Activated T-cell treated with anti-CD3 and anti-CD28 coated beads, Interleukin-2, amount 50 U/mL, for 72 hours (primary cell): ENCODE measurements at places on chromosomes 5 and 9.

DNA sequence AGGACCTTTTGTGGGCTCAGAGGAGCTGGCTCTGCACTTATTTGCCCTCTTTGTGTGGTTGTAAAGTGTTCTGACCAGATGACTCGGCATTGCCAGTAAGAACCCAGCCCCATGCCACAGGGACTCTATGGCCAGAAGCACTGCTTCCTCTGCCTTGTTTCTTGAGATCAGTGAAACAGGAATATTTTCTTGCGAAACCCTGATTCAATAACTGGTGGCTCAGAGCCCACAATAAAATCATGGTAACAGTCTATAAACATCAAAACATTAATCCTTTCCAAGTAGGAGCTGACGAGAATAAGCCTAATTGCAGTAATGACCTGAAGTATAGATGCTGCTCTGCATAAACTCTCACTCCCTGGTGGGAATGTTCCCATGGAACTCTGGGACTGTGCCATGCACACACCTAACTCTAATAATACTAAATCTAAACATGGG lies 344.3 kb downstream of the ZNF608 start:
- DNase-seq = no peak
- no peaks in the 10 kb centered on the region for H3K27me3 ChIP-seq
- no peak overlapping the region for H3K4me3 ChIP-seq
- H3K4me1 ChIP-seq = no peaks in the 10 kb centered on the region

GRCh38 chr9:81002242-81002641 lies 687.1 kb downstream of the TLE1 start:
- no peak overlapping the region for H3K27ac ChIP-seq
- peaks cover 2% of the 10 kb centered on the region for H3K36me3 ChIP-seq
- H3K27me3 ChIP-seq = no peaks in the 10 kb centered on the region
- no peaks in the 10 kb centered on the region for H3K4me1 ChIP-seq
- DNase-seq = peak; percentile 6

GRCh38 chr5:120644516-120644915 lies 180.4 kb downstream of the PRR16 start:
- no peak for DNase-seq
- H3K27ac ChIP-seq = no peak overlapping the region
- no peaks in the 10 kb centered on the region for H3K4me1 ChIP-seq
- H3K27me3 ChIP-seq = no peaks in the 10 kb centered on the region
- no peak overlapping the region for H3K4me3 ChIP-seq

- no peak for DNase-seq
- no peak overlapping the region for H3K27ac ChIP-seq
- H3K36me3 ChIP-seq = no peaks in the 10 kb centered on the region
- H3K4me3 ChIP-seq = no peak overlapping the region
- H3K4me1 ChIP-seq = no peaks in the 10 kb centered on the region
These were observed 38.3 kb downstream of the SLC1A3 start for GRCh38 chr5:36644727-36645126.

DNA sequence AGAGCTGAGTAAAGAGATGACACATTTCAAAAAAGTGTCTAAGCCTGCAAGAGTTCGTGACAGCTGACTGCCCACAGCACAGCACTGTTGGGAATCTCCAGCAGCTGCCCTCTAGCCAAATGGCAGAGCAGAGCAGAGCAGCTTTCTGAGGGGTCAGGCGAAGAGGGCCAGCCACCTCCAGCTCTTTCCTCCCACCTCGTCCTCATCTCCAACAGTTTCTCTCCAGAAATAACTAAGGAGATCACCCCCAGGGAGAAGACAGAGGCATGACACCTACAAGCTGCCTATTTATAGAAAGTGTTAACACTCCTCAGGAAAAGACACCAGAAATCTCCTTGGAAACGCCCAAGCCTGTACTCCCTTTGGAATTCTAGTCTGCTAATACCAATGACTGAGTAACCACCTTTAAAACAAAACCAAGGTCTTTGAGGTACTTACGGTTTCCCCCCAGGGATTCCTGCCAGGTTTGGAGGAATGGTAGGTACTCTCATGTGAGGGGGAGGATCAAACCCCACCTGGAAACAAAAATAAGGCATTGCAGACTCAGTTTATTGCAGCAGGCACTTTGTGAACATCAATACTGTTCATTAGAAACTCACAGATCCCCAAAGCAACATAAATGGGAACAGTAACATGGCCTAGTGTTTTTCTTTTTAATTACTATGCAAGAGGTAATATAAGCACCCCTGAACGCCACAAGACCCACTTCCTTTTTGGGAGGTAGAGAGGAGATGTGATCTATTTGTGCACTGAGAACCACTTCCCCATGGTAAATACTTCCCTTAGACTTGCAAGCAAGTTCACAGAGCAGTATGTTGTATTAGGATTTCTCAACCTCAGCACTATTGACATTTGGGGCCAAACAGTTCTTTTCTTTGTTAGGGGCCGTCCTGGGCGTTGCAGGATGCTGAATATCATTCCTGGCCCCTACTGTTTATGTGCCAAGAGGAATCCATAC lies 79.3 kb downstream of the TLE1 start:
- H3K4me1 ChIP-seq = no peaks in the 10 kb centered on the region
- H3K27ac ChIP-seq = no peak overlapping the region
- no peaks in the 10 kb centered on the region for H3K27me3 ChIP-seq
- H3K36me3 ChIP-seq = no peaks in the 10 kb centered on the region
- DNase-seq = no peak

DNA sequence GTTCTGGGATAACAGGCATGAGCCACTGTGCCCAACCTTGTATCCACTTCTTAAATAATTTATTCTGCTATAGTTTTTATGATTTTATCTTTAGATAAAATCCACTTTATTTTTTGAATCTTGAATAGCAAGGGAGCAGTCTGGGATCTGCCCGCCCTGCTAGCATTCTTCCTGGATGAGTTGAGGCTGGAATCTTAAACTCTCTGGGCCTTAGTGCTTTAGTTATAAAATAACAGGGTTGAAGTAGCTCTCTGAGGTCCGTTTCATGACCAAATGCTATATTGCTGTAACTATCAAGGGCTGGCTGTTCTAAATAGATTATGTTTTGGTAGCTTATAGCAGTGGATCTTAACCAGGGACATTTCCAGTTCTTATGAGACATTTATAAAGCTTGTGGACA lies 20.8 kb downstream of the ACER2 start:
- H3K27me3 ChIP-seq = no peaks in the 10 kb centered on the region
- no peak overlapping the region for H3K4me3 ChIP-seq
- no peak for DNase-seq
- no peak overlapping the region for H3K27ac ChIP-seq

DNA sequence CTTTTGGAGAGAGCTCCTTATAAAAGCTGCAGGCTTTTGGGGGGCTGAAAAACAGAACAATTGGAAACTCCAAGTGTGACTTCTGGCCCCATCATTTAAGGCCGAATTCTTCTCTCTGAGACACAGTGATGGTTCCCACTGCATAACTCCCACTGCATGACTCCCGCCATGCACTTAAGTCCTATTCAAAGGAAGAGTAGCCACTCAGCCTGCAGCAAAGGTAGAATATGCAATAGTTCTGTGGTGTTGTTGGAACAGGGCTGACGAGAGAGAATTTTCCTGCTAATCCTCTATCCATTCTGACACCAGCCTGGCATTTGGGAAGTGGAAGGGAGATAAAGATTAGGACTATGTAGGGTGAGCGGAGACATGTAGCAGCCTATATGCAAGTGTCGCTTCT lies 185.6 kb upstream of the ZNF462 start:
- H3K36me3 ChIP-seq = peaks cover 3% of the 10 kb centered on the region
- no peaks in the 10 kb centered on the region for H3K4me1 ChIP-seq
- no peaks in the 10 kb centered on the region for H3K27me3 ChIP-seq
- DNase-seq = no peak
- no peak overlapping the region for H3K4me3 ChIP-seq

- H3K4me1 ChIP-seq = no peaks in the 10 kb centered on the region
- H3K27me3 ChIP-seq = no peaks in the 10 kb centered on the region
- no peak overlapping the region for H3K4me3 ChIP-seq
- H3K36me3 ChIP-seq = no peaks in the 10 kb centered on the region
- H3K27ac ChIP-seq = no peak overlapping the region
- DNase-seq = no peak
These were observed 86.5 kb downstream of the SREK1 start for GRCh38 chr5:66230551-66230950.

GRCh38 chr5:56482363-56482762 lies 249.2 kb upstream of the ANKRD55 start:
- H3K4me1 ChIP-seq = peaks cover 43% of the 10 kb centered on the region
- H3K27ac ChIP-seq = no peak overlapping the region
- peaks cover 2% of the 10 kb centered on the region for H3K36me3 ChIP-seq
